ENCODE measurements at places on chromosomes 13 and 19.
A peak's percentile ranks its signal among the peaks of the same experiment; 100 is the strongest.

DNA sequence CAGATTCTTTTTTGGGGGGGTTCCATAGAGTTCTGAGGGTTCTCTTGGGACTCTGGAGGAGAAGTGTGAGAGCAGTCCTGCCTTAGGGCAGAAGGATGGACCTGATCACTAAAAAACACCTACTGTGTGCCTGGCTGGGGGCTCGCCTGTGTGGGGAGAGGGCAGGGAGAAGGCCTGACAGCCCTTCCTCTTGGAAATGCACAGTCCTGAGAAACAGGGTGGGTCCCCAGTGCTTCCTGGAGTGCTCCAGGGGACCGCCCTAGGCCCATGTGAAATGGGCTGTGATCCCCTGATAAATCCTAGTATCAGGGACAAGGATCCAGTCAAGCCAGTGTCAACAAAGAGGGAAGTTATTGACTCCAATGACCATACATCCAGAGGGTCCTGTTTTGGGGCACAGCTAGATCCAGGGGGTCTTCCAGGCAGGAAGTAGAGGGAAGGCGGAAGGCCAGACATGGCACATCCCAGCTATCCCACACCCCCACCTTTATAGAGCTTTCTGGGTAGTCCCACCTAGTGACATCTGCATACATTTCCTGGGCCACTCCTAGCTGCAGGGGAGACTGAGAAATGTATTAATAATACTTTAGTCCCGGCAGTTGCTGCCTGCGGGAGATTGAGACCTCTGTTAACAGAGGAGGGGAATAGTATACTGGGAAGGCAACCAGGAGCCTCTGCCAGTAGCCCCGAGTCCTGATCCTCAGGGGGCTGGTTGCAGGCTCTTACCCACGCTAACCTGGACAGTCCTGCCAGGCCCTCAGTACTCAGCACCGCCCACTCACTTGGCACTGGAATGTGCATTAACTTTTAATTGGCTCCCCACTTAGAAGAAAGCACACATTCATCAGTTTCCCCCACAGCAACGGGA, 13.7 kb downstream of the BCKDHA start:
- no peak for DNase-seq

- no peak for DNase-seq
These were observed 51.3 kb downstream of the GPALPP1 start for GRCh38 chr13:45040622-45041021.

- DNase-seq, result no peak
These were observed 13.6 kb downstream of the KLK4 start for GRCh38 chr19:50897612-50898011.

DNA sequence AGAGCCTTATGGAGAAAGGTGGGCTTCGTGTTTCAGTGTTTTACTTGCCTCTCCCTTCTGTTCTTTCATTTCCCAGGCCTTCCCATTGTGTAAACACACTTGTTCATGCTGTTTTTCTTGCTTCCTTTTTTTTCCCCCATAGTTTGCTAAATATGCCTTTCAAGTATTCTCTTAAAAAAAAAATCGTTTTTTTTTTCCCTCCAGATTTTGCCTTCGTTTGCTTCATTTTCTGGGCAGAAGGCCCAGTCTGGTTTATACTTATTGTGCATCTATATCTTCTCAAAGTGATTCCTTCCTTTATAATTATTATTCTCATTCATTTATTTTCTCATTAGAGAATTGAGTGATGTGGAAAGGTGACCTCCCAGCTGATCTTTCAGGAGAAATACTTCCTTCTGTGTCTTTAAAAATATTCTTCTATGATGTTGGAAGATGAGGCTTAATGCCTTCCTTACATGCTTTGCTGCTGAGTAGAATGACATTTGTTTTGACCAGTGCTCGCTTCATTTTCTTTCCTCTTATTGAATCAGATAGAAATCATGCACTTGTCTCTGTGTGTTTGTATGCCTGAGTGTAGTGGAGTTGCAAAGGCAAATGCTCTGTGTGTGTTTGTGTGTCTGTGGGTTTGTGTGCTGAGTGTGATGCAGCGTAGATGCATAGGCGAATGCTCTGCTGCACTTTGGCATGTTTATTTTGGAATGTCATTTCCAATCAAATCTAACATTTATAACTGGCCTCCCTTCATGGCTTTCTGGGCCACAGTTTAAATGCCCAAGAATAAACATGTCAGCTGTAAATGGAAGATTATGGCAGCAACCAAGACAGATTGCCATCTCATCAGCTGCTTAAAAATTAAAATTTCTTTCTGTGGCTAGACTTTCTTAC, 591.4 kb downstream of the FGF9 start:
- DNase-seq, result no peak

GRCh38 chr19:44401139-44402115, at the start of gene ZNF285:
Gene ZNF285 (minus strand): TSS chr19:44401608. CDS start chr19:44397213, 4,395 bp downstream.
- DNase-seq, result peak; percentile 44

GRCh38 chr19:45408830-45409556, 2.5 kb downstream of the POLR1G start:
- no peak for DNase-seq

GRCh38 chr19:44072543-44073401, 813 bp downstream of the ZNF284 start:
- DNase-seq, result no peak

DNA sequence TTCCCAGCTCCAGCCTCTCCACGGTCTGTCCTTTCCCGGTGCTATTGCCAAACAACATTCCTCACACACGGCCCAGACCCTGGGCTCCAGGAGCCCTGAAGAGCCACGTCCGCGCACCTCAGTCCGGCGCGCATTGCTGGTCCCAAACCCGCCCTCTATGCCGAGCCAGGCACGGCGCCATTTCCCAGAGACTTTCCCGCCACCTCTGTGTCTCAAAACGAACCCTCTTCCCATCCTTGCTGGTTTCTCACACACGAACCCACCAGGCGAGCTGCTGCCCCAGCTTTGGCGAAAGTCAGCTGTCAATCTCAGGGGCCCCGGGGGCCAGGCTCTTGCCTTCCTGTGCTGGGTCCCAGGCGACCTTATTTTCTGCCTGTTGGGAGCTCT, 28.0 kb upstream of the F7 start:
- DNase-seq, result no peak

GRCh38 chr13:51768378-51768921, 35.5 kb downstream of the DHRS12 start:
- DNase-seq, result no peak

DNA sequence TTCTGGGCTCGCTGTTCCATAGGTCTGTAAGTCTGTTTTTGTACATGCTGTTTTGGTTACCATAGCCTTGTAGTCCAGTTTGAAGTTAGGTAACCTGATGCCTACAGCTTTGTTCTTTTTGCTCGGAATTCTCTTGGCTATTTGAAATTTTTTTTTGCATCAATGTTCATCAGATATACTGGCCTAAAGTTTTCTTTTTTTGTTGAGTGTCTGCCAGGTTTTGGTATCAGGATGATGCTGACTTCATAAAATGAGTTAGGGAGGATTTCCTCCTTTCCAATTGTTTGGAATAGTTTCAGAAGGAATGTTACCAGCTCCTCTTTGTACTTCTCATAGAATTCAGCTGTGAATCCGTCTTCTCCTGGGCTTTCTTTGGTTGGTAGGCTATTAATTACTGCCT, 397.8 kb upstream of the HTR2A start:
- no peak for DNase-seq

GRCh38 chr19:35460608-35461007, 12.6 kb downstream of the FFAR2 start:
- no peak for DNase-seq

DNA sequence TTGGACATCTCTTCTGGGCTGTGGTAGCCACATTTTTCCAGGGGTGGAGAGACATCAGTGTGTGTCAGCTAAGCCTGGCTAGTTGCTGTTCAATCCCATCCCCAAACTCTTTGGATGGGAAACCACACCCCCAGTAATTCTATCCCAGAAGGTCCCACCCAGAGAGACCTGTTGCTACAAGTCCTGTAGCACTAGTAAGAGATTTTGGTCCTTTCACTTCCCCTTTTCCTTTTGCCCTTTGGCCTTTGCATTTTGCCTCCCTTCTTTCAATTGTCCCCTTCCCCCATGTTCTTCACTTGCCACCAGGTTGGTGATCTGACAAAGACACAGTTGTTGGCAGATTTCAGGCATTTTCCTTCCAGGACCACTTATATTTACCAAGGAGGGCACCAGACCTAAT, 3.8 kb downstream of the CBY2 start:
- no peak for DNase-seq

GRCh38 chr19:55461974-55462626, 658 bp upstream of the ISOC2 start:
- DNase-seq, result no peak

- DNase-seq, result no peak
These were observed 325.1 kb downstream of the SLC7A1 start for GRCh38 chr13:29270271-29270985.

DNA sequence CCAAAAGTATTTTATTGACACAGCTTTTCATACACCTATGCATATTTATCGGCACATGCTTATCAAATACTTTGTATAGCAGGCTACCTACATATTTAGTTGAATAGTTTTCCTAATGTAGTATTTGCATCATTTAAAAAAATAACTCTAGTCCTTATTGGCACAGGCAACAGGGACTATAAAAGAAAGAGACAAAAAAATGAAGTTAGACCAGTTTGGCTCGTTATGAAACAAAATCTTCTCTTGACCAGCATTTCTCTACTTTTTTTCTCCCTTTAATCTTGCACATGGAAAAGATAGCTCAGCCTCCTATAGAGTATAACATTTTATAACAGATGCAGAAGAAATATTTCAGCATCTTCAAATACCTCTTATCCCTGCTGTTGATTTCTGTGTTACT, 794.8 kb upstream of the MIR17HG start:
- no peak for DNase-seq
